ENCODE measurements at places on chromosomes 2 and 18.

DNA sequence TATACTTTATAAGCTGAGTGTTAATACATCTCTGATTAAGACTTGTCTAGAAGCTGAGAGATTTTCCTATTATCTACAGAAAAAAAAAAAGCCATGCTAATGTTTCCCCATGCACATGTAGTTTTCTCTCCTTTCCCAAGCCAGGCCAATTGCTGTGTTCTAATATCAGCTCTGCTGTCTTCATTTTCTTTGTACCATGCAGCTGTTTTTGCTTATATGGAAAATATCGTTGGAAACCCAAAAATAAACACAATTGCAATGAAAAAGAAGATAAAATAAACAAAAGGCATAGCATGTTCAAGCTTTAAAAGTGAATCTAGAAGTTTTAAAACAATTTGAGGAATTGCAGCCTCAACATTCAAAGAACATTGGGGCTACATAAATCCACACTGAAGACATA lies 817.4 kb upstream of the ACVR2A start:
- peak; percentile 45 for DNase-seq

- DNase-seq, result no peak
These were observed 17.3 kb downstream of the DUSP11 start for GRCh38 chr2:73762571-73762970.

GRCh38 chr2:113112441-113112840 lies 15.0 kb upstream of the IL1RN start:
- no peak for DNase-seq

GRCh38 chr2:23404426-23404825 lies 19.4 kb downstream of the KLHL29 start:
- DNase-seq, result peak; percentile 84
